ENCODE measurements at places on chromosomes 12 and 14. TPM values are rescaled to one million over a fixed set of nuclear protein-coding genes. Genes with fewer than 3 reads are reported as not detected.
A peak's percentile ranks its signal among the peaks of the same experiment; 100 is the strongest.

GRCh38 chr12:26573225-26573909, 259.6 kb downstream of the ITPR2 start:
- no peak for DNase-seq

- no peak for DNase-seq
These were observed 16.6 kb upstream of the SUSD6 start for GRCh38 chr14:69594846-69595245.

GRCh38 chr12:26691234-26691970, 141.6 kb downstream of the ITPR2 start:
- peak; percentile 35 for DNase-seq

DNA sequence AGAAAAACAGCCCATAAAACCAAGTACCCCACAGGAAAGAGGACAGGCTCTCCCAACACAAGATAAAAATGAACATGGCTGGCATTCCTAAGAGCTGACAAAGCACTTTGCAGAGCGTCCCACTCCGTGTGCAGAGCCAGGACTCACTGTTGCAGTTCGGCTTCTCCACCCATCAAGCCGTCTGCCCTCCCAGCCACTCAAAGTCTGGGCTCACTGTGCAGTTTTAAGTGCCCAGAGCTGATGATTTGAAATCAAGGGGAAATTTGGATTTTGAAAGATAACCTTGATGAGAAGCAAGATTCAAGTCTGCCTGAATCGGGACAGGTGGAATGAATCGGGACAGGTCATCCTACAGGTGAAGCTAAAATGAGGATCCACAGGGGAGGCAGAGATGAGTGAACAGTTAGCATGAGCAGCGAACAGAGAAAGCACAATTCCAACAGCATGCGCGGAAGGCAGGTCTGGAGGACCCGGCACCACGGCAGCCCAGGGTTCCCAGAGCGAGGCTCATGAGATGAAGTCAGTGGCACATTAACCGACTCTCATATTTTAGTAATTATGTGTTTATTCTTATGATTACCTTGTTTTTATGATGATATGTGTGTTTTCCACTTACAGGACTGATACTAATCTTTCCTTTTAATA, 39.8 kb upstream of the GPR68 start:
- DNase-seq: peak; percentile 31

DNA sequence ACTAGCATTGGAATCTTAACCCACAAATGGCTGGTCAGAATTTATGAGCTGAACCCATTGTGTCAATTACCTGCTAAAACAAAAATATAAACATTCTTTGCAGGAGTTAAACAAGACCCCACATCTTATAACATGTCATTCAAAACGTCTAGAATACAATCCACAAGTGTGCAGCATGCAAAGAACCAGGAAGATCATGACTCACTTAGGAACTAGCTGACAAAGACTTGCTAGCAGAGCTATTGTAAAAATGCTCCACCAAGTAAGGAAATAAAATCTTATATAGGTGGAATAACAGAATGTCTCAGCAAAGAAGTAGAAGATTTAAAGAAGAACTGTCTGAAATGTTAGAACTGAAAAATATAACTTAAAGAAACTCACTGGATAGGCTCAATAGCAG, 26.5 kb upstream of the POC1B start:
- no peak for DNase-seq

GRCh38 chr12:5745251-5745888, 199.7 kb downstream of the ANO2 start:
- DNase-seq: peak; percentile 69

The GALNT6 gene
- polyA plus RNA-seq: 5.5 TPM

The RNU6-7 gene
- polyA plus RNA-seq: not detected

DNA sequence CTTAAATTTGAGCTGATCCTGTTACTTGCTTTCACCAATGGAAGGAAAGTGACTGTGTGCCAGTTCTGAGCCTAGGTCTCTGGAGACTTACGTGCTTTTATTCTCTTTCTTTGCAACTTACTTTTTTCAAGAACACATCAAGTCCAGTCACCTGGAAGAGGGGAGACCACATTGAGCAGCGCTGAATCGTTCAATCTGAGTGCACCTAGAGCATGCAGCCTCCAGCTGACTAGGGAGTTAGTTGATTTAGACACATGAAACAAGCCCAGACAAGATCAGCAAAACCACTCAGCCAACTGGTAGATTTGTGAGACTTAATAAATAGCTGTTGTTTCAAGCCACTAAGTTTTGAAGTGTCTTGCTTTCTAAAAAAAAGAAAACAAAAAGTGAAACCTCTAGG, 1014.8 kb upstream of the FBXO33 start:
- DNase-seq: no peak

- DNase-seq: no peak
These were observed 84.3 kb downstream of the EGLN3 start for GRCh38 chr14:33866425-33867088.

DNA sequence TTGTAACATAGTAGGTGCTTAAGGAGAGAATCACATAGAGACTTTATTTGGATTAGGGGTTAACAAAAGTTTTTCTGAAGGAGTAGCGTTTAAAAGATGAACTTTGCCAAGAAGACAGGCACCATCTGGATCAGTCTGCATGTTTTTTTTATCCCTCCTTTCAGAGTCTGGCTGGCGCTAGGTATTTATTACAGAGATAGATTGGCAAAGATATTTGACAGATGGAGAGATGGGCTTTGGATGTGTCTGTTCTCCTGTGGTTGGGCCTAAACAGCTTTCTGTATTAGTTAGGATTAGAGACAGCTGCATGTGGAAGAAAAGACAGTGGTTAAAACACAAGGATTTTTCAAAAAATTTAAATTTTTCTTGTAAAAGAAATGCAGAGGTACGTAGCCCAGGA, 133.9 kb downstream of the C12orf75 start:
- no peak for DNase-seq

DNA sequence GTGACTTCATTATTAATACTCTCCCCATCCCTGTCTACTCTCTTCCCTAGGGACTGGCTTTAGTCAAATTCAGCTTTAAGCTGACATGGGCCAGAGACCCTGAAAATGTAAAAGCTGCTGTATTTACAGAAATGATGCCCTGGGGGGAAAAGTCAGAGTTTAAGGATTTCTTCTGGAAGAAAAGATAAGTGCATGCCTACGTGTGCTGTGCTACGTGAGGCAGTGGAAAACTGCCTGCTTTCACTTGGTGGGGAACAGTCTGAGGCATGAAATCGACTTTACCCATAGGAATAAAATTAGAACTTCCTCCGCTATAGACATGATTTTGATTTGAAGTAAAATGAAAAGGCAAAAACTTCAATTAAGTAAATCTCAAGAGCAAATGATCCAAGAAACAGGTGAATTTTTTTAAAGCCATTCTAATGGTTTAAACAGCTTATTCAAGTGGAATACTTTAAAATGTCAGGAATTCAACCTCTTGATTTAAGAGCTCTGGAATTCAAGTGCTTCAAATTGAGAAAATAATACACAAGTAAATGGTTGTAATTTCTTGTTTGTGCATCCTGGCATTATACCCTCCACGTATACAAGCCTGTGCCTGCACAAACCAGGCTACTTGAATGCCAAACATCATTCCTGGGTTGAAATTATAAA, 168.5 kb downstream of the FOXN3 start:
- peak; percentile 42 for DNase-seq

GRCh38 chr14:92847749-92848148, 53.6 kb downstream of the GOLGA5 start:
- no peak for DNase-seq

DNA sequence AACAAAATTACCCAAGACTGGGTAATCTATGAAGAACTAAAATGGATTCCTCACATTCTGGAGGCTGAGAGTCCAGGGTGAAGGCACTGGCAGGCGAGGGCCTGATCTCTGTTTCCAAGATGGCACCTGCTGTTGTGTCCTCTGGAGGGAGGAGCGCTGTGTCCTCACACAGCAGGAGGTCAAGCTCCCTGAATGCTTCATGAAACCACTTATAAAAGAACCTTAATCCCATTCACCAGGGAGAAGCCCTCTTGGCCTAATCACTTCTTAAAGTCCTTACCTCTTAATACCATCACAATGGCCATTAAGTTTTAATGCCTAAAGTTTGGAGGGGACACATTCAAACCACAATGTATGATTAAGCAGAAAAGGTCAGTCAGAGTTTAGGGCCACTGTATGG, 172.4 kb downstream of the EMP1 start:
- DNase-seq: no peak

The ACRBP gene
- polyA plus RNA-seq: 0.93 TPM

The ANKS1B gene
- polyA plus RNA-seq: 1.2 TPM

DNA sequence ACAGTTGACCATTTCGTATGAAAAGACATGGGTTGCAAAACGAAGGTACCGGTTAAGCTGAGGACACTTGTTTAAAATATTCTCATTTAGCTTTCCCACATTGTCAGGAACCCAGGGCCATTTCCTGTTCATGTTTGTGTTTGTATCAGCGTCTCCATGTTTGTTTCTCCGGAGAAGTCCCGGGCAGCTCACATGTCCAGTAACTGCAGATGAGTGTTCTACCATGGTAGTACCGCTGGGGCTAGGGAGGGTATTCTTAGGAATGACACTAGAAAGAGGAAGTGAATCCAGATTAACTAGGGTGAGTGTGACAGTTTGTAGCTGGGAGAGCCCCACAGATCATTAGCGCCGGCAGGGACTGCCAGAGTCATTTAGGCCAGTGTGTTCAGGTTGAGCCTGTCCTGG, 50.0 kb upstream of the EVL start:
- DNase-seq: peak; percentile 93

GRCh38 chr14:71855399-71856036, 76.7 kb upstream of the RGS6 start:
- peak; percentile 61 for DNase-seq

- no peak for DNase-seq
These were observed 31.4 kb downstream of the ALDH2 start for GRCh38 chr12:111798182-111798581.

DNA sequence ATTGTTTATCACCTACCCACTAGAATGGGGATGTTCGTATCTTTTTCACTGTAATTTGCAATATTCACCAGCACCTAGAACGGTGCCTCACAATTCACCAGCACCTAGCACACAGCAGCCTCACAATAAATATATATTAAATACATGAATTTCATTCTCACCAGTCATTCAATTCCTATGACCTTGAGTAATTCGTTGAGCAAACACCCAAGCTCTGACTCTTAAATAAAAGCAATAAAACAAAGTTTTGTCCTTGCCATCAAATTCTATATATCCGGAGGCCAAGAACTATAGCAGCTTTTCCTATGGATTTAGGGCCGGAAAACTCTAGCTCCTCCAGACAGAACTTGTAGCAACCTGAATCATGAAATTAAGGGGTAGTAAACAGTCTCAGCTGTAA, 981 bp downstream of the VTI1B start:
- DNase-seq: no peak

The PRB3 gene
- polyA plus RNA-seq: 0.02 TPM

- DNase-seq: no peak
These were observed 6.2 kb downstream of the OR4K17 start for GRCh38 chr14:20116748-20117147.

- DNase-seq: no peak
These were observed 38.8 kb upstream of the ATF7IP start for GRCh38 chr12:14326699-14327098.

The TMEM263 gene
- polyA plus RNA-seq: 9.6 TPM

- DNase-seq: no peak
These were observed 656.0 kb upstream of the MDGA2 start for GRCh38 chr14:48331421-48331820.

GRCh38 chr14:90857866-90858265, 41.6 kb upstream of the TTC7B start:
- no peak for DNase-seq

GRCh38 chr14:43665570-43666267, 841.4 kb downstream of the FSCB start:
- DNase-seq: no peak

The ANKRD33 gene
- polyA plus RNA-seq: 0.24 TPM

- no peak for DNase-seq
These were observed 259.3 kb downstream of the ADAMTS20 start for GRCh38 chr12:43292699-43293098.

The C14orf119 gene
- 26.0 TPM for polyA plus RNA-seq

GRCh38 chr12:65720136-65721130, 103.8 kb upstream of the HMGA2 start:
- no peak for DNase-seq

The KCNC2 gene
- polyA plus RNA-seq: not detected

GRCh38 chr12:117889098-117889497, 79.7 kb downstream of the KSR2 start:
- no peak for DNase-seq

The RNU7-1 gene
- polyA plus RNA-seq: not detected

DNA sequence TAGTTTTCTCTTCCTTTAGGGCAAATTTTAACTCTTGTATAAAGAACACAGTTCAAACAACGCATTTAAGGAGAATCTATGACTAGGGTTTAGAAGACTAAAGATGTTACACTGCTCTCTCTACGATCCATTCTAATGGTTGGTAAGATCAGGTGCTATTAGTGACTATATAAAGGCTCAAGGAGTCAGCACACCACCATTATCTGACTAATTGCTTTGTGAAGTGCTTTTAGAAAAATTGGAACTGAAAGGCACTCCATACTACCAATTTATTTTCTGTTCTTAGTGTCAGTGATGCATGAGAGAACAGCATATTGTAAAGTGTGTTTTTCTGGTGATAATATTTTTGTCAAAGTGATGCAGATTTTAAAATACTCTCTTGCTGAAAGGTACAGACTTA, 136.8 kb downstream of the SYT1 start:
- DNase-seq: no peak

- no peak for DNase-seq
These were observed 11.5 kb upstream of the STX2 start for GRCh38 chr12:130850418-130851021.

The HCAR2 gene
- 1.4 TPM for polyA plus RNA-seq

DNA sequence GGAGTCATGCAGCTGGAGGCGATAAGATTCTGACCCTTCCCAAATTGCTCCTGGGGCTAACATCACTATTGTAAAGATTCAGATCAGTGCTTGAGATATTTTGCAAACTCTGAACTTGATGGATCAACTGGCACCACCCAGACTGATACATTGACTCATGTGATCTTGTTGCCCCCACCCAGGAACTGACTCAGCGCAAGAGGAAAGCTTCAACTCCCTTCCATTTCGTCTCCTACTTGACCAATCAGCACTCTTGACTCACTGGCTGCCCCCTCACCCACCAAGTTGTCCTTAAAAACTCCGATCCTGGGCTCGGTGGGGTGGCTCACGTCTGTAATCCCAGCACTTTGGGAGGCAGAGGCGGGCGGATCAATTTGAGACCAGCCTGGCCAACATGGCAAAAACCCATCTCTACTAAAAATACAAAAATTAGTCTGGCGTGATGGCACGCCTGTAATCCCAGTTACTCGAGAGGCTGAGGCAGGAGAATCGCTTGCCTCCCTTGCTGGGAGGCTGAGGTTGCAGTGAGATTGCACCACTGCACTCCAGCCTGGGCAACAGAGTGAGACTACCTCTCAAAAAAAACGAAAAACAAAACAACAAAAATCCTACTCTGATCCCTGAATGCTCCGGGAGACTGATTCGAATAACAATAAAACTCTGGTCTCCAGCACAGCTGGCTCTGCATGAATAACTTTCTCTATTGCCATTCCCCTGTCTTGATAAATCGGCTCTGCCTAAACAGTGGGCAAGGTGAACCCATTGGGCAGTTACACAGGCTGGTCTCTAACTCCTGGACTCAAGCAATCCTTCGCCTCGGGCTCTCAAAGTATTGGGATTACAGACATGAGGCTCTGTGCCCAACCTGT, 9.8 kb upstream of the ARF6 start:
- DNase-seq: no peak

The ARHGAP9 gene
- polyA plus RNA-seq: 62.1 TPM

- DNase-seq: peak; percentile 7
These were observed 11.7 kb upstream of the MYL2 start for GRCh38 chr12:110932046-110932445.

- DNase-seq: peak; percentile 77
These were observed 332.5 kb downstream of the MED13L start for GRCh38 chr12:115944837-115945490.

Measured in lung (tissue), 17 donors.